AG10803 (cell line): ENCODE measurements at places on chromosomes 1 and 21.

DNA sequence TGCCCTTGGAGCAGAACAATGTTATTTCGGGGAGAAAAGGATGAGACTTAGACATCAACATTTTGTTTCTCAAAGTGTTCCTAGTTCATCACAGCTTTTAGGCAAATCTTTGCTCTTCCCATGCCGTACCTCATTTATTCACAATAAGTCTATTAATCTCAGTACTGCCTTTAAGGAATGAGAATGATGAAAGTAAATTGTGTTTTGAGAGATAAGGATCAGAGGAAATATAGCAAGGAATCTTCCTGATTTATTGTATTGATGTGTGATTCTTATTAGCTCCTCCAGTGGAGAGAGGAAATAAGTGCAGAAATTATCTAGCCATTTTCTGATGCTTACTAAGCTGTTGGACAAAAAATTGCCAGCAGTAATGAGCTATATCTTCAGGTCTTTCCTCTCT lies 2.0 kb downstream of the POLR3C start:
- DNase-seq = no peak

GRCh38 chr1:40308036-40308727 lies 8.9 kb downstream of the COL9A2 start:
- DNase-seq = no peak

DNA sequence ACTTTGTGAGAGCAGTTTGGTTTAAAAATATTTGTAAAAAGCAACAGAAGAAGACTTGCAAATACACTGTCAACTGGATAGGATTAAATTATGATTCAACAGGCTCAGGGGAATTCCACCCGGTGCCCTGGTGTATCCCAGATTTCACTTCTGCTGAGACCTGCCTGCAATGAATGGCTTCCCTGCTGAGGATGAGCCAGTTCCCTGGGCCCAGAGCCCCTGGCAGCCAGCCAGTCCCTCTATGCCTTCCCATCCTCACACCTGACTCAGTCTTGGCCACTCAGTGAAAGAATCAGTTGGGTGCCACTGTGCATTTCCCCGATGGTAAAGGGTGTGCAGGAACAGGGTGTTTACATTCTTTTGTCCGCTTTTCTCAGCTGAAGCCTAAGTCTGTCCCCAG lies 64.4 kb downstream of the KCTD3 start:
- peak; percentile 15 for DNase-seq

- peak; percentile 86 for DNase-seq
Observed at GRCh38 chr1:29122682-29123052, 1.0 kb downstream of the TMEM200B start.

GRCh38 chr21:30962013-30962412 lies 76.3 kb downstream of the KRTAP19-8 start:
- no peak for DNase-seq

DNA sequence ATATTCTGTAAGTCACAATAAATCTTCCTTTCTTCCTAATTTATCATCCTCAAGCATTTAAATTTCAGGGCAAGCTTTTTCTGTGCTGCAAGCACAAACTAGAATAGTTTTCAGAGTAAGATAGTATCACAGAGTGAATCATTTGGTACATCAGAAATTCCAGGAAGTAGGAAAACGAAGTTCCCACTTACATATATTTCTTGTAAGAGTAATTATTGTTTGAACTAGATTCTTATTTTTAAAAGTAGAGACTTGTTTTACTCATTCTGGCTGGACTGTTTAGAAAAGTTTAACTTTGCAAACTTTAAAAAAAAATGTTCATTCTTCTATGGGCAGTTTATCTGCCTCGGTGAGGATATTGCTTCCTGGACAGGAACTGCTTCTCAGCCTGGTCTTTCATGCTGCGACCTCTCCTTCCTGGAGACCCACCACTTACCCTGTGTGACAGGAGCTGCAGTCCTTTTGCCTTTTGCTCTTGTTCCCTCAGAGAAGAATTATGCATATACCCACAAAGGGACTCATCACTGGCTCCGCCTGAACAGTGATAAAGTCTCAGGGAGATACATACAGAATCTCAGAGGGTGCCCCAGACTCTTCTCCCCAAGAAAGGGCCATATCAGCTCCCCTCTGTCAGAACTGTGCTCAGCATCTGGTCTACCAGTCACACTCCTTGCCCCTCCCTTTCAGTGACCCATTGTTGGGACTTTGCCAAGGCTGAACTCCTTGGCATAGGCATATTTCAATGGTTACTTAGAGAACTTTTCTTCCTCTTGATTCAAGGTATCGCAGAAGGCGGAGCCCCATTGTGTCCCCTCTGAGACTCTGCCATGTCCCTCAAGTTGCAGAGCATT lies 102.7 kb upstream of the CD55 start:
- no peak for DNase-seq

DNA sequence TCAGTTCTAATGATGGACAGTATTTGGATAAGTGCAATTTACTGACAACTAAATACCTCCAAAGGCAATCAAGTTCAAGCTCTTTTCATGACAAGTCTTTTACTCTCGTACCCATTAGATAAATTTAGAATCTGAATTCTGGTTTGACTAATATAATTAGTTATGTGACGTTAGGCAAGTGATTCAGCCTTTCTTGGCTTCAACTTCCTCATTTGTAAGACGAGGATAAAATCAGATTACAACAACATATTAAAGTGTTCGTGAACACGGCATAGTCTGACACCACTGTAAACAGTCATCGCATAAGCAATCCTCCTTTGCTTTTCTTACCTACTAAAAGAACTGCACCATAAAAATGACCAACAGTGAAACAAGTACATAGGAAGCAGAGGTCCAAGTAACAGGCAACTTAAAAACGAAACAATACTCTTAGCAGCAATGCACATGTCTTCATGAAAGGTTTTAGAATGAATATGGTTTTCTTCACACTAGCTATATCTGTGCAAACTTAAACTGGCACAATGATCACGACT lies 25.7 kb downstream of the COA6 start:
- peak; percentile 32 for DNase-seq

- DNase-seq = no peak
Observed at GRCh38 chr1:154425172-154425571, 20.0 kb downstream of the IL6R start.

DNA sequence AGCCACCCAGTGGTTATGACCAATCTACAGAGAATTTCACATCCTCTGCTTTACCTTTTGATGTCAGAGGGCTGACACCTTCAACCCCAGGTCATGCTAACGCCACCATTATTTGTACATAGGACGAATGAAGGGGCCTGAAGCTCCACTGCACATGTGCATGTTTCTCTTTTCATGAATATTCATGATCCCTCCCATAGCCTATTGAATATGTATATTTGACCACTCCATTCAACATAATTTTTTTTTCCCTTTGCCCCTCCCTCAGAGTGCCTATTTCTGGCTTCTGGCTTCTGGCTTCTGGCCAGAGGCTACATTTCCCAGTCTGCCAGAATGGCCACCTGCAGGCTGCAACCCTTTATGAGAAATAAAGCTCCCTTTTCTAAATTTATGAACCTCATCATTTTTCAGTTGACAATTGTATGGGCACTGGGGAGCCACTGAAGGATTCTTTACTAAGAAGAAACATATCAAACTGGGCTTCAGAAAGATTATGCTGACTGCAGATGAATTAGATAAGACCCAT lies 406.7 kb downstream of the SIPA1L2 start:
- no peak for DNase-seq

GRCh38 chr1:111140680-111140967 lies 601 bp downstream of the CEPT1 start:
- peak; percentile 76 for DNase-seq

- DNase-seq = peak; percentile 36
Observed at GRCh38 chr1:170164103-170164763, 18.5 kb downstream of the NTMT2 start.

DNA sequence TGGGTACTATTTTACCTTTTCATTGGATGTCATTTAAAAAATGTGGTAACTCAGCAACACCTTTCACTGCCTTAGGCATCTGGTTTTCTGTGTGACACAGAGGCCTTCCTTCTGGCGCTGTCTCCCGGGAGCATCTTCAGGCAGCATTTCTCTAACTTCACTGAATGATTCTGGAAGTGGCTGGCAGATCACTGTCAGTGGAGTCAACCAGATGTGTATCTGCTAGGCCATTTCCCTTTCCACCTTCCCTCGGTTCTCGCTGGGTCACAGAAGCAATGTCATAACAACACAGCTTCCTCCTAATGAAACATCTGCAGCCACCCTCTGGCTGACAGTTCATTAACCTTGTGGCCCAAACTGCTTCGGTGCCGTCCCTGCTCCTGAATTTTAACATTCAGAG lies 137.8 kb downstream of the KIF26B start:
- DNase-seq = no peak

GRCh38 chr1:172934417-172934762 lies 116.4 kb downstream of the TNFSF18 start:
- no peak for DNase-seq

- DNase-seq = peak; percentile 21
Observed at GRCh38 chr1:15386164-15386749, 23.4 kb upstream of the EFHD2 start.

- no peak for DNase-seq
Observed at GRCh38 chr1:2606881-2607621, 20.5 kb downstream of the PRXL2B start.

DNA sequence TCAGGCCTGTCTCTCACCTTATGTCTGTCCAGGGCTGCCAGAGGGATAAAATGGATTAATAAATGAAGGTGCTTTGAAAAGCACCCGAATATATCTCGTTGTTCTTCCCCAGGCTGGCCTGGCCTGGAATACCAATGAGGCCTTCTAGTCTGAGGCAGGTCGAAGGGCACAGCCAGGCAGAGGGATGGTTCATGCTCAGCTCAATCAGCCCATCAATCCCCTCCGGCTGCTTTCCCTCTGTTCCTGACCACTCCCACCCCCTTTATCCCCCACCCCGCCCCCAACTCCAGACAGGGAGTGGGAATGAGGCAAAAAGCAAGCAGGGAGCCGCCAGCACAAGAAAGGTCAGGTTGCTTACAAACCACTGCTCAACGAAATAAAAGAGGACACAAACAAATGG lies 40.0 kb upstream of the PRELP start:
- no peak for DNase-seq

DNA sequence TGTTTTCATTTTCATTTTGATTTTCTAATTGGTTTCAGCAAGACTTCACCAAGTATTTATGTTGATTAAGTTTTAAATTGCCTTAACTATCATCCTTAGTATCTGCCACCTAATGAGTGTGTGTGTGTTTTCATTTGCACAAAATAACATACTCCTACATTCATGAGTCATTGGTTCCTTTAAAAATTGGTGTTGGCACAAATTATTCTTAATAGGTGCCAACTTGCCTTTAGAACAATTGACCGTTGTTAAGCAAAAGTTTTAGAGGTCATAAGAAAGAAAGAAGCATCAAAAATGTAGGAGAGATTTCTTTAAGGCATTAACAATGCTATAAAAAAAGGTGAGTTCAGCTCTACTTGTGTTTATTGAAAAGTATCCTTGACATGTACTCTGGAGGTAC lies 77.5 kb downstream of the FNBP1L start:
- DNase-seq = no peak

DNA sequence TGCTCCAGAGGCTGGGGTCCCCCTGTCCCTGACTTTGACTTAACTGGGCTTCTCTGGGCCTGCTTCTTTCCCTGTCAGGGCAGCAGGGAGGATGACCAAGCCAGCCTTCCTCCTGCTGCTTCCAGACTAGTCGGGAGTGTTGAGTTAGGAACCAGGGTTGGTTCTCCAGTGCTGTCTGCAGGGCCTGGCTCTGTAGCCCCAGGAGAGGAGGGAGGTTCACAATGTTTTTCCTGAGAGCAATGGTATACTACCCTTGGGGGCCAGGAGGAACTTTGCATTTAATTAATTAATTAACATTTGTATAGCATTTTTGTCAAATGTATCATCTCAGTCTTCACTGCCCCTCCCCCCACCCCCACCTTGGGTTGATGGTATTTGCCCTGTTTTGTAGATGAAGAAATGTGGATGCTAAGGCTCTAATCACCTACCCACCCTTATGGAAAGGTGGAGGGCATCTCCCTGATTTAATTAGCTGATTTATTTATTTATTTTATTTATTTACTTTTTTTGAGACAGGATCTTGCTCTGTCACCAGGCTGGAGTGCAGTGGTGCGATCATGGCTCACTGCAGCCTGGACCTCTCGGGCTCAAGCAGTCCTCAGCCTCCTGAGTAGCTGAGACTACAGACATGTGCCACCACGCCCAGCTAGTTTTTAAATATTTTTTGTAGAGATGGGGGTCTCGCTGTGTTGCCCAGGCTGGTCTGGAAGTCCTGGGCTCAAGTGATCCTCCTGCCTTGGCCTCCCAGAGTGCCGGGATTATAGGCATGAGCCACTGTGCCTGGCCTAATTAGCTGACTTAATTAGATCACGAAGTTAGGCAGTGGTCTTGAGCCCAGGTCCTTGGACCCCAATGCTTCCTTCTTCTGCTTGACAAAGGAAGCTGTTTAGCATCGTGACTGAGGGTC lies 6.6 kb downstream of the H6PD start:
- DNase-seq = no peak

- DNase-seq = no peak
Observed at GRCh38 chr1:222375701-222376100, 172.2 kb downstream of the HHIPL2 start.

- DNase-seq = no peak
Observed at GRCh38 chr1:54962612-54963395, 17.6 kb upstream of the TMEM61 start.

- no peak for DNase-seq
Observed at GRCh38 chr1:85322655-85323054, 46.2 kb upstream of the BCL10 start.

DNA sequence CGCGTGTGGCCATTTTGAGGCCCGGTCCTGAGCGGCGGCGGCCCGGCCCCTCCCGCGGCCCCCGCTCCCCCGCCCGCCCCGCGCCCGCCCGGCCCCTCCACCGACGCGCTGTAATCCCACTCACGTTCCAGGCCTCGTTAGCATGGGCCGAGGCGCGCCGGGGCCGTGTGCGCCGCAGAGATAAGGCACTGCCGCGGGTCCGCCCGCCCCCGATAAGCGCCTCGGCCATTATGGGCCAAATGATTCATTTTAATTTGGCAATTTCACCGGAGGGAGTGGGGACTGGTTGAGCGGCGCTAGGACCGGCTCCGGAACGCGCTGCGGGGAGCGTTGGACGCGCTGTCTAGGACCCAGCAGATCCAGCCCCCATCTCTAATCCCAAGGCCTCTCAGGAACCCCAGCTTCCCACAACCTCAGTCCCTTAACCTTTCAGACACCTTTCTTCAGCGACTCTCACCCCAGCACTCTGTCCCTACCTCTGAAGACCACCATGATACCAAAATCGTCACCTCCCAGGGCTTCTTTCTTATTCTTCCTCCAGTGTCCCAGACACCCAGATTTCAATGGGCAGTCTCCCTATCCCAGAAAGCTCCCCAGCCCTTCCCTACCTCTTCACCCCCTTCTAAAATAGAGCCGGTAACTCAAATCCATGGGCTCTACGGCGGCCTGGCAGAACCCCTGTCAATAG lies at the start of gene TAL1:
Gene TAL1 (minus strand): TSS at position 39 of the 688 bp plus-strand sequence. CDS start 6,337 bp downstream, outside the sequence.
- DNase-seq = no peak

- no peak for DNase-seq
Observed at GRCh38 chr1:227914801-227915563, 32.8 kb downstream of the WNT9A start.
